ENCODE measurements at places on chromosomes 7 and 10.

DNA sequence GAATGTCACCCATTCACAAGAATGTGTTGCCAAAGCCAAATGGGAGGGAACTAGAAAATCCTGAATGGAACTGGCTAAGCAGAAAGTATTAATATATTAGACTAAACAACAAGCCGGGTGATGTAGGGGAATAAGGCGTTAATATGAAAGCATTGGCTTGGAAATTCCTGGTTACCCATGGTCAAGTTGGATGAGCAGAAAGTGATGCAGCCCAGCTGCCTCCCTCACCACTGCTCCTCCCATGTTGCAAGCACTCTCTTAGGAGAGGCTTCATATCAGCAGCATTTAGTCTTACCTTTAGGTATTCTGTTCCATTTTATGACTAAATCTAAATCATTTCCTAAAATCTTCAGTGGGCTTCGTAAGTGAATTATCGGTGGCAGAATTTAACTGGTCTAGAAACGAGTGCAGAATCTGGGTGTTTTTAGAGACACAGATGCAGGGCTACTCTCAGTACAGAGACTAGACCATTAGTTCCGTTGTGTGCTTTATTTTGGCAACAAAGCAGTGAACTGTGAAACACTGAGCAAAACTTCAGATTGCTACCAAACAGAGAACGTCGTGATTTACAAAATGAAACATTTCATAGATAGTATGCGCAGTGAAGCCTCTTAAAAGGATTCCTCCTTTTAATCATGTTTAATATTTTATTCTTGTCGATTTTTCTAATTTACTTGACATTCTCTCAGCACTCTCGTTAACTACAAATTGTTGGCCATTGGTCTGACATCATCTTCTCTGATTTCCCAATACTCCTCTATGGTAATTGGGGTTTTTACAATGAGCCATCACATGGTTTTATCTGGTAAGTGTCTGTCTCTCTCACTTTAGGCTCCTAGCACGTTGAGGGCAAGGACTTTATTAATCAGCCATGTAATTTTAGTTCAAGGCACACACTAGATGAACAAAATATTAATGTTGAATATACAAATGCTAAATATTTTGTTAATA, 22.0 kb upstream of the HGF start:
- no peak for DNase-seq

GRCh38 chr10:94219829-94220228, 142.9 kb downstream of the NOC3L start:
- no peak for DNase-seq

DNA sequence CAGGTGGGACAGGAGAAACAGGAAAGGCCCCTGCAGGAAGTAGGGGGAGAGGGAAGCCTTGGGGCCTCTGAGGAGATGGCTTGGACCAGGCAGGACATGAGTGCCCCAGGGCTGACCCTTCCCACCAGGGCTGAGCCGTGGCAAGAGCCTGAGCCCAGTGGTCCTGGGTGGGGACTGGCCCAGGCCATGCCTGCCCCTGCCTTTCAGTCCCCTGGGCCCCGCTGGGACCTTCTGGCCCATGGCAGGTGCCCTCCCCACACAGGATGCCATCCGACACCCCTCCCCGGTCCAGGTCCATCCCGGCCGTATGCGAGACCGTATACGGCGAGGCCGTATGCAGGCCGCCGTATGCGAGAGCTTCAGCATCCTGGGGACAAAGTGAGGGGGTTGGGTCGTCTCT, 2.0 kb downstream of the GRIFIN start:
- DNase-seq: no peak

- DNase-seq: no peak
Observed at GRCh38 chr10:44927352-44927751, 16.2 kb downstream of the TMEM72 start.

All from stimulated activated CD4-positive, alpha-beta T cell treated with anti-CD3 and anti-CD28 coated beads, Interleukin-1b, Interleukin-23, amount 100 ng/mL, for 1 hour (primary cell).